Testis (tissue), 5 donors: ENCODE measurements at places on chromosomes 13 and 19. TPM values are rescaled to one million over a fixed set of nuclear protein-coding genes. Genes with fewer than 3 reads are reported as not detected.

GRCh38 chr13:45779901-45780300, 71.7 kb downstream of the SIAH3 start:
- no peak for DNase-seq

GRCh38 chr19:1220976-1221903, 15.7 kb downstream of the STK11 start:
- peak; percentile 85 for DNase-seq

DNA sequence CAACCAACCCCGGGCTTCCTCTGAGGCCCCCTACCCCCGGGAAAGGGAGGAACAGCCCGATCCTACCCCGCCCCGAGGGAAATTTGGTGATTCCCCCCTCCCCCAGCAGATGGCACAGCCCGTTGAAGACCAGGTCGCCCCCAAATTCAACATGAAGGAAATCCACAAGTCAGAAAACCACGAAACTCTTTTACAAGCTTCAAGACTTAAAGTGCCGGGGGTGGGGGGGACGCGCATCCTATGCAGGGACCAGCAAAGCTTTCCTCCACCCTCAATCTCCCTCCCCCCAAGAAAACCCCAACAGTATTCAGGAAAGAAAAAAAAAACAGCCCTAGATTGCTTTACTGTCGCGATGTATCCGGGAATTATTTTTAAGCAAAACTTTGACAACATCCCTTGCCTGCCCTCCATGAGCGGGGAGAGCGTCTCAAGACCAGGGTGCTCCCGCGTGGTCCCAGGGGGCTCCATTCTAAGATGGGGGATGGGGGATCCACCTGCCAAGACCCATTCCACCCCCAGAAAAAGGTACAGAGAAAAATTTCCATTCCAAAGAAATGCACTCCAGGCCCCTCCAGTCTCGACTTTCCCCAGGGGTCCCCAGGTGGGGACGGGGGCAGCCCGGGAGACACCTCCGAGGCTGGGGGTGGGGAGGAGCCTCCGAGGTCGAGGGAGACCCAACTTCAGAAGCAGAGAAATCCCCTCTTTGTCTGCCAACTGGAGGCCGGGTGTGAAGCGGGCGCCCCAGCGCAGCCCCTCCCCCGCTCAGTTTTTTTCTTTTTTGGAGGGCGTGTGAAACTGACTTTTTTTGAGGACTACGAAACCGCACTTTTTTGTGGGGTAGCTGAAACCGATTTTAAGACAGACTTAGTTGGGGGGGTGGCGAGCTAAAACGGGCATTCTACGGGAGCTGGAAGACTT, 1.5 kb downstream of the TCF3 start:
- no peak for DNase-seq

Gene ZNF835
- 1.1 TPM for polyA plus RNA-seq

DNA sequence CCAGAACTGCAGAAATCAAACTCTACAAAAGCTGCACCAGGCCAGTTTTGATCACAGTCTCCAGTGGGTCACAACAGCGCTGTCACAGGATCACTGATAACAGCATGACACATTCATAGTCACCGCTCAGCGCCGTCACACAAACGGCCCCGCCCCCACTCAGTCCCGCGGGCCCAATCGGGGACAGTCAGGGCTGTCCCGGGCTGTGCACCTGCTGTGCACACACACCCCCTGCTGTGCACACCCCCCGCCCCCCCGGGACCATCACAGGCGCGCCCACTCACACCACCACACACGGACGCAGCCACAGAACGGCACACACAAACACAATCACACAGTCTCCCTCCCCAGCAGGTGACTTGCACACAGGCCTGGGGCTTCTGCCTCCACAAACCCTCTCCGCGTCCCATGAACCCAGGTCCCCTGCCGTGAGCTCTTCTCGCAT, 435 bp upstream of the ZNF382 start:
- peak; percentile 80 for DNase-seq

GRCh38 chr19:6222884-6223283, 56.9 kb downstream of the MLLT1 start:
- DNase-seq: no peak

Gene NLRP7
- 14.5 TPM for polyA plus RNA-seq

DNA sequence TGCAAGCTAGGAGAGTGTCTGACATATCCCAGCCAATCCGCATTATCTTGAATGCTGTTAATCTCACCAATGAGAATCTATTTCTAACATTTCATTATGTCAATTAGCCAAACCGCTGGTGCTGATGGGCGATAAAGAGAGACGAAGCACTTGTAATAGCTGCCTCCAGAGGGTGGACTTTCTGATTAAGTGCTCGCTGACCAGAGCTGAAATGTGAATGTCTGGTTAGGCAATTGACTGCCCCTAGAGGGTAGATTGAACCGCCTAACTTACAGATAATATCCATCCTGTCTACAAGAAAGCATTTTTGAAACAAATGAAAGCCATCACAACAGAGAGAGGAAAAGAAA, 552 bp upstream of the GRWD1 start:
- peak; percentile 61 for DNase-seq

GRCh38 chr13:29703421-29703820, 107.9 kb upstream of the SLC7A1 start:
- no peak for DNase-seq

DNA sequence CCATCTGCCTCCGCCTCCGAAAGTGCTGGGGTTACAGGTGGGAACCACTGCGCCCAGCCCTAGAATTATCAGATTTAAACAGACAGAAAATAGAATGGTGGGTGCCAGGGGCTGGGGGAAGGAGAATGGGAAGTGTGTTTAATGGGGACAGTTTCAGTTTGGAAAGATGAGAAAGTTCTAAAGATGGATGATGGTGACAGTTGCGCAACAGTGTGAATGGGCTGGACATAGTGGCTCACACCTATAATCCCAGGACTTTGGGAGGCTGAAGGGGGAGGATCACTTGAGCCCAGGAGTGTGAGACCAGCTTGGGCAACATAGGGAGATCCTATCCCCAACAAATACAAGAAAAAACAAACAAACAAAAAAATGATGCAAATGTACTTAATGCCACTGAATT, 15.9 kb downstream of the KANK2 start:
- no peak for DNase-seq

DNA sequence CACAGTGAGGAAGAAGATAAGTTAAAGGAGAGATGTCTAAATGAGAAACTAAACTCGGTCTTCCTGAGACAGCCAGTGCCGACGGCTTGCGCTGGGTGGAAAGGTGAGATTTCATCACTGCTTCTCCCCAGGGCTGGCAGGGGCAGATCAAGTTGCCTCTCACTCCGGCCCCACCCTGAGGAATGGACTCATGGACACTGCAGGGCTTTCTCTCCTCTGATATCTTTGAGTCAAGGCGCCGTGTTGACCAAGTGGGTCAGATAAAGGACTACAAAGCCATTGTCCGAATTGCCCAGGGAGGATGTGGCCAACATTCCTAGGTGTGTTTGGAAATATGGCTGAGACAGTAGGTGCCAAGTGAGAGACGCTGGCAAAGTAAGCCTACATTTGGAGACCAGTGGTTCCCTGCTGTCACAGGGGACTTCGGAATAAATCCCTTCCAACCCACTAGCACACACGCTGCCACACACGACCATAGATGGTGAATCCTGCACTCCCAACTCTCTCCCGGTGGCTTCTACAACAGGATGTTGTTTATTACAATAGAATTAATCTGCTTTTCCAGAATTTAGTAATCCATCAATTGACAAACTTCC, 156.5 kb upstream of the TSC22D1 start:
- no peak for DNase-seq

- no peak for DNase-seq
Measured at GRCh38 chr13:112903606-112904195, 65.3 kb upstream of the MCF2L start.

DNA sequence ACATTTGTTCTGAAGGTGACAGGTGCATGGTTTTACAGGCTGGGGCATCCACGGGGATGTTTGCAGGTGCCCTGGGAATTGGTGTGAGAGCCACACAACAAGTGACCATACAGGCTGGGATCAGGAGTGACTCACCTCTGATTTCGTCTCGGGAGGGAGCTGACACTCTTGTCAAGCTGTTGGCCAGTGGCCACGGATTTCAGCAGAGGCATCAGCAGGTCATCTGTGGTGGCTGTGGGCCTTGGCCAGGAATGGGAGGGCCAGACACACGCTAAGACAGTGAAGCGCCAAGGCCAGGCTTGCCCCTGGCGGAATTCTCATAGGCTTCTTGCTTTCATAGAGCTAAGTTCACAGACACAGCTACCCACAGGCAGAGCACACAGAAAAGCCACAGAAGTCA, 108.6 kb downstream of the HSPH1 start:
- DNase-seq: no peak

Gene ZNF552
- polyA plus RNA-seq: 4.4 TPM

Gene LRRC63
- 7.0 TPM for polyA plus RNA-seq

- DNase-seq: no peak
Measured at GRCh38 chr19:51173681-51174080, 31.6 kb downstream of the SIGLEC7 start.

- peak; percentile 94 for DNase-seq
Measured at GRCh38 chr19:18742838-18743783, 48.0 kb downstream of the COMP start.

Gene TPRX1
- 1.2 TPM for polyA plus RNA-seq

- DNase-seq: peak; percentile 65
Measured at GRCh38 chr19:9793071-9793591, 24.6 kb upstream of the ZNF846 start.

Gene KLK2
- polyA plus RNA-seq: 30.7 TPM

Gene ZNF560
- polyA plus RNA-seq: 8.0 TPM

GRCh38 chr13:104442536-104442935, 1376.3 kb upstream of the SLC10A2 start:
- DNase-seq: no peak

Gene GFY
- 0.80 TPM for polyA plus RNA-seq

GRCh38 chr13:41985788-41986508, 25.0 kb upstream of the VWA8 start:
- no peak for DNase-seq

Gene MCF2L
- 5.0 TPM for polyA plus RNA-seq

GRCh38 chr19:10568062-10568825, 535 bp downstream of the CDKN2D start:
- DNase-seq: no peak

GRCh38 chr13:67515895-67516294, 285.8 kb upstream of the PCDH9 start:
- DNase-seq: no peak

Gene LPAR2
- polyA plus RNA-seq: 73.9 TPM

- DNase-seq: no peak
Measured at GRCh38 chr19:690203-690602, 5.0 kb downstream of the PRSS57 start.

Gene ZNF14
- polyA plus RNA-seq: 3.0 TPM

DNA sequence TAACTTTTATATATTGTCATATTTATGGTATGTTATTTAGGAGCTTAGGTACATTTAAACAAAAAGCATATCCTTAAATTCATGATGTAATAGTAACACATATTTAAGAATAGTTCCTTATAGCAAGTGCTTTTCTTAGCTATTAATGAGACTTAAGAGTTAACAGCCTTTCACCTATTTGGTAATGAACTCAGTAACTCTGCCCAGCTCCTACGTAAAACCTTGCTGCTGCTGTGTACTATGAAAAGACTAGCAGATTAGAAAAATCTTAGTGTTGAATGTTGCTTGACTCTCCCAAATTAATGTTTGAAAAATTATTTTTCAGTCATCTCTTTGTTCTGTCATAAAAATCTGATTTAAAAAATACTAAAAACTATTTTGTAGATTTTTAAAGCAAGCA, 6.9 kb downstream of the GPR180 start:
- DNase-seq: no peak

Gene SKA3
- polyA plus RNA-seq: 11.7 TPM
